ENCODE measurements at places on chromosomes 7 and 10.

- DNase-seq = no peak
These were observed 2.4 kb upstream of the MYO1G start for GRCh38 chr7:44981035-44981706.

- no peak for DNase-seq
These were observed 83.1 kb downstream of the HIBADH start for GRCh38 chr7:27579565-27579964.

GRCh38 chr10:126215746-126216631 is 172.3 kb downstream of the ADAM12 start:
- DNase-seq = no peak

- DNase-seq = no peak
These were observed 338.8 kb downstream of the ELMO1 start for GRCh38 chr7:37109843-37110242.

GRCh38 chr10:103564776-103565520 is 71.4 kb downstream of the NEURL1 start:
- DNase-seq = no peak

GRCh38 chr7:64174941-64175340 is 32.1 kb upstream of the ZNF735 start:
- no peak for DNase-seq

DNA sequence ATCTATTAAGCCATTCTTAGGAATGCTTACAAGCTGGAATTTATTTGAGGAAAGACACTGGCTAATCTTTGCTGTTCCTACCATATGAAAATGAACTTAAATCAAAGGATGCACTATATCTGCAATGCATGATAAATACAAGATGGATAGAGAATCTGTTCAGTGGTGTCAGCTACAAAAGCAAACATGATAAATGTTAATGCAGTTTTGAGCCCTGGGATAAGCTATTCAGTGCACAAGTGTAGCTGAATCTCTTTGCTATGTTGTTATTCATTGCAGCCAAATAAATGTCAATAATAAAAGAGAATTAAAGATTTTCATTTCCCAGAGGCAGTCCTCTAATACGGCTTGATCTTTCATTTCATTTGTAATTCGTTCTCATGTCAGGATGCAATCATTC is 223.8 kb upstream of the KAT6B start:
- DNase-seq = no peak

DNA sequence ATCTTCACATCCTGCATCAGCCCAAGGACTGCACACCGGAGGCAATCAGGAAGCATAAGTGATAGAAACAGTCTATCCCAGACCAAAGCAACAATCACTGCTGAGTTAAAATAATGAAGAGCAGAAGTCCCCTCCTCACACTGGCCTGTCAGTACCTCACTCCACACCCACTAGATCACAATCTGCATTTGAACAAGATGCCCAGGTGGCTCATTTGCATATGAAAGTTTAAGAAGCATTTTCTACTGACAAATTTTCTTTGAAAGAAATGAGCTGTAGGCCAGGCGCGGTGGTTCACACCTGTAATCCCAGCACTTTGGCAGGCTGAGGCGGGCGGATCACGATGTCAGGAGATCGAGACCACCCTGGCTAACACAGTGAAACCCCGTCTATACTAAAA is 77.4 kb downstream of the CUL2 start:
- DNase-seq = no peak

- no peak for DNase-seq
These were observed at the start of gene NAMPT for GRCh38 chr7:106284714-106285050. TSS of gene NAMPT (minus strand) at chr7:106284983. CDS start at chr7:106284884, 99 bp downstream.

DNA sequence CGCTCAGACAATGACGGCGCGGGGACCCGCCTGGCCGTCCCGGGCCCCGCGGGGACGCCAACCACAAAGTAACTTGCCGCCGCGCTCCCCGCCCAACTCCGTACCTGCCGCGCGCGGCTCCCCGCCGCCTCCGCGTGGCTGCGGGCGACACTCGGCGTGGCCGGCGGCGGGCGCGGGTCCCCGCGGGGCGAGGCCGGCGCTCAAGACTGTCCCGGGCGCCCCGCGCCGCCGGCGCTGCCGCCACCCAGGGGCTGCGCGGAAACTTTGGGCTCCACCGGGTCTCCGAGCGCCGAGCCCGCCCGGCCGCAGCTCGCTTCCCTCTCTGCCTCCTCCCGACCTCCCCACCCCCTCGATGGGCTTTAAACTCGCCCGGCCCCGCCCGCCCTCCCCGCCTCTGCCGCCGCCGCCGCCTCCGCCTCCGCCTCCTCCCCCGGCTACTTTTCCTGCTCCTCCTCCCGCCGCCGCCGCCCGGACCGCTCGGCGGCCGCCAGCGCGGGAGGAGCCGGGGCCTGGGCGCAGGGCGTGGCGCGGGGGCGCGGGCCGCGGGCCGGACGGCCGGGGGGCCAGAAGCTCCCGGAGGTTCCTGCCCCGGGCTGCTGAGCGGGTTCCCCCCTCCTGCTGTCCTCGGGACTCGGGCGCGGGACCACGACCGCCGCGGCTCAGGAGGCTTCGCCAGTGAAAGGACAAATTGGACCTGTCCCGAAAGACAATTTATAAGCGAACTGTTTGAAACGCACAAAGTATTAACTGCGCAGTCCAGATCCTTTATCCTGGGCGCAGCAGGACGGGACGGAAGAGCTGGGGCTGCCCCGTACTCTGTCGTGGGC is 10.6 kb upstream of the GRB10 start:
- no peak for DNase-seq

GRCh38 chr7:1255817-1256340 is 23.2 kb downstream of the UNCX start:
- DNase-seq = no peak

DNA sequence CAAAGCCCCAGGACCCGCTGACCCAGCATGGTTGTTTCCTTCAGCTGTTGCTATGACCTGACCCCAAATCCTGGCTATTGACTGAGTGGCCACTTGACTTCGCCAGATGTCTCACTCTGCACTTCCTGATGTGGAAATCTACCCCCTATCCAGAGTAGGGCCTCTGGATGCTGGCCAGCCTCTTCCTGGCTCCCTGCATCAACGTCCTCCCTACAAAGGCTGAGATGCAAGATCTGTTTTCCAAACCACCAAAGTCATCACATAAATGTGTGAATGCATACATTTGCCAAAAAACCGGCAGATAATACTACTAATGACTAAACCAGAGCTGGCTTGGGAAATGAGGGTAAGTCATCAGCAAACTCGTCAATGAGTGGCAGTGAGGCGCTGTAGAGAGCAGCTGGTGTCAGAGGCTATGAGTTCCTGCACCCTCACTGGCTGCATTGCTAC is 70.4 kb downstream of the PYROXD2 start:
- no peak for DNase-seq

- no peak for DNase-seq
These were observed 37.7 kb downstream of the INSYN2A start for GRCh38 chr10:127158662-127159061.

DNA sequence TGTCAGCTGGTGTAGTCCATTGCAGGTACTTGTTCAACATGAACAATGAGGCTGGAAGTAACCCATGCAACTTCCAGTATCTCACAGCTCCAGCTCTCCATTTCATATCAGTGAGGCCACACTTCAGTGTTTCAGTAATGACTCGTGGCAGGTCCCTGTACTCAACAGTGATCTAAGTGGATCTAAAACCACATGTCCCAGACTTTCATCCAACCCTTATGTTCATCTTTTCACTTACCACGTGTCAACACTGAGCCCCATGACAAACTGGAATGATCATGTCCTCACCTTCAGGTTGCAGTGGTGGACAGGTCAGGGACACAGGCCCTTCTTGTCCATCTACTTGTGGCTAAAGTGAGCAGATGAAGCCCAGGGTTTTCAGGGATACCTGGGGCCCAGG is 155.0 kb upstream of the GRB10 start:
- no peak for DNase-seq

- DNase-seq = no peak
These were observed 78.9 kb upstream of the DDC start for GRCh38 chr7:50644114-50644513.

DNA sequence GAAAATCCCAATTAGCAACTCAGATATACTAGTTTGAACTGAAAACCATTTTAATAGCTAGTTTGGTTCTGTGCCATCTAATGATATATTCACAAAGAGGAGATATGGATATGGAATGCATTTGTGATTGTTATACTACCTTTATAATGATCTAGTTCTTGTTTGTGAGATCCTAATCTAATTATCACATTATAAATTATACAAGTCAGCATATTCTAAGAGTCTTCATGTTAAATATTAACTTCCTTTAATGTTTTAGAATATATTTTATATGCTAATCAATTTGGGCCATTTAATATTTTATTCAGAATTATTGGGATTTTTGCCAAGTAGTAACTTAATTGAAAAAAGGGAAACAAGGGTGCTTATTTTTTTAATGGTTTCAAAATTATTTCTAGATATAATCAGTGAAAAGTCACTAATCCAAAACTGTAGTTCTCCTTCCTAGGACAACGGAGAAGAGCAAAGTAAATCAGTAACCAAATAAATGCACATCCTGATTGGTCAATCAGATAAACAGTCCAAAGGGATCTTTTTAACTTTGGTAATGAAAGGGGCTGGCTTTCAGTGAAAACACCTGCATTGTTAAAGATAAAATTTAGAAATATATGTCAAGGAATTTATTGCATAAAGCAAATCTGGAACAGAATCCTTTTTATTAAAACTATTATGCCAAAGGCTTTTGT is 173.9 kb upstream of the MEOX2 start:
- no peak for DNase-seq

- no peak for DNase-seq
These were observed 818.3 kb downstream of the MAGI2 start for GRCh38 chr7:78635026-78635793.

DNA sequence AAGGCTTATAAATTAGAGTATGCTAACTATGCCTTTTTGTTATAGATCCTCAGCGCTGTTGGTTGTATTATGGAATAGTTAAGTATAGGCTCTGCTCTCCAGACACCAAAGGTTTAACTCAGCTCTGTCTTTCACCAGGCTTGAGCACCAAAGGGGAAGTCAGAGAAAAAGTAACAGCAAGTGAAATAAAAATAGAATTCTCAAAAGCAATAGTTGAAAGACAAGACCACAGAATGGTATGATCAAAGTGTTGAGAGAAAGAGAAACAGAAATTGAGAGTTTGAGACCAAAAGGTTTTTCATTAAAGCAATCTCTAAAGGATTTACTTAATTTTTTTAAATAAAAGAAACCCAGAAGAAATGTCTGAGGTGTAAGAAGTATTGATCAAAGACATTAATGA is 529.8 kb upstream of the C7orf33 start:
- no peak for DNase-seq

- DNase-seq = no peak
These were observed 6.5 kb downstream of the BAG3 start for GRCh38 chr10:119657725-119658124.

- DNase-seq = no peak
These were observed 1.9 kb upstream of the VOPP1 start for GRCh38 chr7:55574051-55574717.

DNA sequence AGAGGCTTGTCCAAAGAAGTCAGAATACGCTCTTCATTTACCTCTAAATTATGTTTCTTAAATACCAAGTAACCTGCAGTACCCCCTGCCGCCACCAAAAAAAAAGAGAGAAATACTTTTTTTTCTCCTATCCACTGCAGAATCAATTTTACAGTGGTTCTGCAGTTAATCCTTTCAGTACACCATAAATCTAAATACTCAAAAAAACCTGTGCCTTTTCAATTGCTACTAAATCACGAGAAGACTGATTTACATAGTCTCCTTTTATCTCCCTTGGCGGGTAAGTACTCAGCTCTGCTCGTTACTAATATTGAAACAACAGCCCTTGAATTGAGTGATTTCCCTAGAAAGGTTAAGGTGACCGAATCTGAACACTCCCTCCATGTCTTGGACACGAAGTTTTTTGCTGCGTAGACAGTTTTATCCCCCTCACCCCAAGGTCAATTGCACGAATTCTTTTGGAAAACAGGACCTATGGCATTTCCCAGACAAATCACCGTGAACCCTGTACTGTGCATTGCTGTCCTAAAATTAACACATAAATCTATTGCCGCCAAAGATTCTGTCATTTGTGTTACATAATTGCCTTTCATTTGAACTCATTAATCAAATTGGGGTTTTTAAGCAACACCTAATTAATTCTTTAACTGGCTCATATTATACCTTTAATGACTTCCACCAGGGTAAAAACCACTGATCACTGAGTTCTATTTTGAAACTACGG is 512 bp upstream of the VIM start:
- DNase-seq = no peak

- no peak for DNase-seq
These were observed 254.0 kb downstream of the RPS24 start for GRCh38 chr10:78287618-78288017.

DNA sequence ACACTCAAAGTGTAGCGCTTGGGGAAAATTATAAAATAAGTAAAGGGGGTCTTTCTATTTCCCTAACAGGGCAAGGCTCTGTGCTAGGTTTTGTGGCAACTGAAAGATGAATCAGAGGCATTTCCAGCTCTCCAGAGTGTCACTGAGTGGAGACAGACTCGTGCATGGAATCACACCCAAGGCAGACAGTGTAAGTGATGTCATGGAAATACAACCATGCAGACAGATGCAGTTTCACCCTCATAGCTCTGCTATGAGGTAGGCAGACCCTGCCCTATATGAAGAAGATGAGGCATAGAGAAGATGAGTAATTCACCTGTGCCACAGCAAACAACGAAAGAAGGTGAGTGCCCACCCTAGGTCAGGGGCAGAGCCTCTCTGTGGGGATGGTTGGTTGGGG is 57.2 kb upstream of the PITRM1 start:
- DNase-seq = no peak

DNA sequence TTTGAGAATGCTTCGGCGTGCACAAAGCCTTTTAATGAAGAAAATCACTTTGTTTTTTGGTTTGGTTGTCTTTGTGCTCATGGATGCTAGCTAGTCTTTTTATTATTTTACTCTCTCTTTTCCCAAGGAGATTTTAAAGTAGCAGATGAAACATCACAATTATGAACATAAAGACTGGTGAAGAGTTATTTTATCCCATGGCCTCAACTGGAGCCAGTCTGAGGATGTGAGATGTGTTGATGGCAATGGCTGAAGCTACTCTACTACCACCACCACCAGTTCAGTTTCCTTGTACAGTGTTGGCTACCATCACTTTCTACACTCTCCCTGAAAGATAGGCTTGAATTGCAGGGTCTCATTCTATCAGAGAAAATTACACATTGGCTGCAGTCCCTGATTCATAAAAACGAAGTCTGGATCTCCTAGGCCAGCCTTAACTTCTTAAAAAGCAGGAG is 494 bp upstream of the HERC4 start:
- DNase-seq = no peak

DNA sequence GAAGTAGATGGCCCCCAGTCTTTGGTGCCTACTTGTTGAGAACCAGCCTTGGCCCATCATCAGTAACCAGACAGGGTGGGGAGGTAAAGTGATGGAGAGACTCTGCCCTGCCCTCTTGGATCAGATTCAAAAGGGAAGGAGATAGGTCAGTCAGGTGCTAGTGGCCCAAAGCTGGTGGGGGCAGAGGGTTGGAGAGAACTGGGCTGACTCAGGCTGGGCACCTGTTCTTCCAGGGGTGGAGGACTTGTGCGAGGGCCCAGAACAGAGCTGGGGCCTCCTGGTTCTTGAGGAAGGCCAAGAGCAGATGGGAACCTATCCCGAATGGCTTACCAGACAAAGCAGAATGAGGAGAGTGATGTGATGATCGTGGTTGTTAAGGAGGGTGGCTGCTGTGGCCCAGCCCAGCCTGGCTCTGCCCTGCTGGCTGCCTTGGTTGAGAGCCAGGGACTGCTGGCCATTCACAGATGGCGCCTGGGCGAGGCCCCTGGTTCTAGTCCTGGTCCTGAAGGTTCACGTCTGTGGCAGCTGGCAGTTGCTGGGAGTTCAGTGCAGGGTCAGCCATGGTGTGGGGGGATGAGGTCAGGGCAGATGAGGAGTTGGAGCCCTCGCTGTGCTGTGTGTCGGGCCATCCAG is 36.6 kb downstream of the PALD1 start:
- no peak for DNase-seq
